ENCODE measurements at places on chromosomes 2 and 18.

DNA sequence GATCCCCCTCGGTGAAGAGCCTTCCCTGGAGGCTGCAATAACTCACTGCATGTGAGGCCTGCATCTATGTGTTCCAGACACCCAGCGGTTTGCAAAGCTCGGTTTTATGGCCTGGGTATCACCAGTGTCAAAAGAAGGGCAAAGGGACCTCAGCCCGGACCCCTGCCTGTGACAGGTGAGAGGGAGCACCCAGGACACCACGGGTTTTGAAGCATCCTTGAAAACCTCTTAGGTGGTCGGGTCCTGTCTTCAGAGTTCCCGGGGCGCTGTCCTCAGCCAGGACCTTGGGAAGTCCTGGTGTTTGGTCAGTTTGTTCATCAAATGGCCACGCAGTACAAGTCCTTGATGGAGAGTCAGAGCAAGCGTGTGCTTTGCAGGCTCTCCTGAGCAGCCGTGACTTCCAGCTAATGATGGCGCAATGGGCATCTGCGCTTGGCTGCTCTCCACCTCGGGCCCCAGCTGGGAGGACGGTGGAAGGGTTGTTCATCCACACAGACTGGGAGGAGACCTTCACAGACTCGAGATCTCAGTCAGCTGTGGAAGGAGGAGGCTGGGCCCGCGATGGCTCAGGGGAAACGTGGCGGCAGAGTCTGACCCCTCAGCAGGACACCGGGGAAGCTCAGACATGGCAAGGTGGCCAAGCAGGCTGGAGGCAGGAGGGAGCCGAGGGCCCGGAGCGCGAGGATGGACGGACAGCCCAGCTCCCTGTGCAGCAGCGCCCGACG lies 113.1 kb upstream of the GPC1 start:
- DNase-seq = no peak

GRCh38 chr2:217880891-217881290 lies 121.9 kb downstream of the TNS1 start:
- no peak for DNase-seq

- no peak for DNase-seq
Observed at GRCh38 chr2:199469514-199470360, 12.0 kb upstream of the SATB2 start.

- no peak for DNase-seq
Observed at GRCh38 chr2:111113838-111114237, 6.9 kb upstream of the BCL2L11 start.

GRCh38 chr18:39200153-39200552 lies 1634.6 kb upstream of the CELF4 start:
- DNase-seq = no peak

- no peak for DNase-seq
Observed at GRCh38 chr2:147327613-147328012, 517.2 kb upstream of the ACVR2A start.

DNA sequence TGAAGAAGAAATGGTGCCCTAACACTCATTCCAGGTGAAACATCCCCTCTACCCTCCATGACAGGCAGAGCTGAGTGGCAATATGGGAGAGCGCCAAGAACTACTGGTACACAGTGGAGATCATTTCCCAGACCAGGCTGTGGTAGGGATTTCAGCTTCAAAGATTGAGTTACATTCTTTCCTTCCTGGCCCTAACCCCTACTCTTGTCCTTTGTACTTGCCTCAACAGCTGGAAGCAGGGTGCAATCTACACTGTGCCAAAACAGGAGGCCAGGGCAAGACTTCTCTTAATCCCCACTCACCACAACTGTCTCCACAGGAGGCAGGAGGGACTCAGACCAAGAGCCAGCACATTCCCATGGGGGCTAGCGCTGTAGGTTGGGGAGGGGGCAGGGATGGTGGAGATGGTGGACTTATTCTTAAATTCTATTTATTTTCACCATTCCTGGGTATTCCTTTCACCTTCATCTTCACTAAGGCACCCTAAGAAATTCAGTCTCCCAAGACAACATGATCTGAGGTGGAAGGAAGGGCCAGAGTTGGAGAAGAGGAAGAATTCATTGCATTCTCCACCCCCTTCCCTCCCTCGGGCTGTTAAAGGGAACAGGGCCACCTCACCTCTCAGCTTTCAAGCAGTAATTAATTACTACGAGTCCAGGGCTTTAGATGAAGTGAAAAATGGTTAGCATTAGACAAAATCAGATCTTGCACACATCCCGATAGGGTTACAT lies 65.9 kb downstream of the AAK1 start:
- DNase-seq = no peak

- DNase-seq = no peak
Observed at GRCh38 chr2:181805228-181806038, 86.1 kb upstream of the ITPRID2 start.

GRCh38 chr18:25533218-25533617 lies 181.3 kb upstream of the ZNF521 start:
- no peak for DNase-seq

Data from NK-92 treated with Interleukin-12 subunit alpha and Interleukin-12 subunit beta, amount 100 ng/mL, for 24 hours (cell line).